Activated naive CD4-positive, alpha-beta T cell treated with anti-CD3 and anti-CD28 coated beads, Interleukin-2, amount 50 U/mL, for 72 hours (primary cell): ENCODE measurements at places on chromosomes 1 and 21.
A peak's percentile ranks its signal among the peaks of the same experiment; 100 is the strongest.

DNA sequence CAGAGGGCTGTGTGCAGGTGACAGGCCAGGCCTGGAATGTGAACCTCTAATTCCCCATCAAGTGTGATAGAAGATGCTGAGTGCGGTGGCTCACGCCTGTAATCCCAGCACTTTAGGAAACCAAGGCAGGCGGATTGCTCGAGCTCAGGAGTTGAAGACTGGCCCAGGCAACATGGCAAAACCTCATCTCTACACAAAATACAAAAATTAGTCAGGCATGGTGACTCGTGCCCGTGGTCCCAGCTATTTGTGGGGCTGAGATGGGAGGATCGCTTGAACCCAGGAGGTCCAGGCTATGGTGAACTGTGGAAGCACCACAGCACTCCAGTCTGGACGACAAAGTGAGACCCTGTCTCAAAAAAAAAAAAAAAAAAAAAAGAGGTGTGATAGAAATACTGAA lies 40.1 kb upstream of the PUM1 start:
- peak; percentile 3 for DNase-seq

GRCh38 chr1:160739098-160739511 lies at the start of gene SLAMF7:
Gene SLAMF7 (plus strand): TSS chr1:160739247. CDS start chr1:160739302, 55 bp downstream.
- DNase-seq: no peak

DNA sequence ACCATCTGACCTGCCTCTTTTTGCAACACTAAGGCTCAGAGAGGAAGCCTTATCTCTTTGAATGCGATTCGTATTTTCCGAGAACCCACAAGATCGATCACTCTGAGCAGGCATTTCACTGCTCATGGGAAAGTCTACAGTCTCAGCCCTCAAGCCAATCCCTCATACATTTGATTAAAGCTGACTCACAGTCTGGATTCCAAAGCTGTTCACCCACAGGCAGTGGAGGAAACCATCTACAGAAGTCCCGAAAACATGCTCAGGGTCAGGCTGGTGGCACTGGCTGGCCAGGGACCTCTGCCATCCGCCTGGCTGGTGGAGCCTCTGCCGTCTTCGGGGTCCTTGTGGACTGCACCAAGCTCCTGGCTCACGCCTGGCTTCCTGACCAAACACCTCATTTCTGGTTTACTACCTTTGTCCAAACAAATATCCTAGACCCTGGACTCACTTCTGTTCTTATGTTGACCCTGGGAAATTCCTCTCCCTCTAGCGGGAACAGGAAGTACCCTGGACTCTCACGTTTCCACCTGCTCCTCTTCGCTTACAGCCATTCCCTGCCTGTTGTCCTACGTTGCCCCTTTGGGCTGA lies 650.0 kb downstream of the SMYD3 start:
- DNase-seq: no peak

- DNase-seq: no peak
Observed at GRCh38 chr1:239250353-239251035, 135.9 kb upstream of the CHRM3 start.

DNA sequence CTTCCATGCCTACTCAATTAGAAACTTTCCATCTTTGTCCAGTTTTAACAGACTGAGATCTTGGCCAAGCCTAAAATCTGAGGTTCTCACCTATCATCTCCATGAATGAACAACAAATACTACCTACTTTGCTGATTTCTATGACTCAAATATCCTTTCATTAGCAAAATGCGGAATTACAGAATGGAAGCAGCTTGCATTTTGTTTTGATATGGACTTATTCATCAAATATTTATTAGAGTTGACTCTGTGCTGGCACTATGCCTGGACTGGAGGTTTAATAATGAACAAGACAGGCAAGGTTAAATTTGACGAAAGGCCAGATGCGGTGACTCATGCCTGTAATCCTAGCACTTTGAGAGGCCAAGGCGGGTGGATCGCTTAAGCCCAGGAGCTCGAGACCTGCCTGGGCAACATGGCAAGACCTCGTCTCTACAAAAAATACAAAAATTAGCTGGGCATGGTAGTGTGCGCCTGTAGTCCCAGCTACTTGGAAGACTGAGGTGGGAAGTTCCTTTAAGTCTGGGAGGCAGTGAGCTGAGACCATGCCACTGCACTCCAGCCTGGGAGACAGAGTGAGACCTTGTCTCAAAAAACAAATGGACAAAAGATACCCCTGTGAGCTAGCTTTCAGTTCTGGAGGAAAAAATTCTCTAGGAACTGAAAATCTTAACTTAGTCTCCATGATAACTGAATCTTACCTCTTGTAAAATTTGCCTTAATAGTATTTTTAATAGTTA lies 29.4 kb upstream of the SOD1 start:
- no peak for DNase-seq

- DNase-seq: no peak
Observed at GRCh38 chr1:232096751-232097150, 470.2 kb downstream of the DISC1 start.

DNA sequence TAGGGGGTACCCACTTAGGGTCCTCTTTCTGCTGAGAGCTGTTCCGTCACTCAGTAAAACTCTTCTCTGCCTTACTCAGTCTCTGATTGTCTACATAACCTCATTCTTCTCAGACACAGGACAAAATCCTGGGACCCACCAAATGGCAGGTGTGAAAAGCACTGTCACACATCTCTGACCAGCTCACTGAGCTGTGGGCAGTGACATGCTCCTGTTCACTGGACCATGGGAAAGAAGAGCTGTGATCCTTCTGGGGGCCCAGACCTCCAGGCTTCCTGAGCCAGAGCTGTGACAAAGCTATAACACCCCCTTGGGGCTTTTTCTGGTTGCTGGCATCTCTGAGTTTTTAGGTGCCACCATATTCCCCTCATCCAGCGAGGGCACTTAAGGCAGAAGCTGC lies 115.7 kb downstream of the NTPCR start:
- no peak for DNase-seq

DNA sequence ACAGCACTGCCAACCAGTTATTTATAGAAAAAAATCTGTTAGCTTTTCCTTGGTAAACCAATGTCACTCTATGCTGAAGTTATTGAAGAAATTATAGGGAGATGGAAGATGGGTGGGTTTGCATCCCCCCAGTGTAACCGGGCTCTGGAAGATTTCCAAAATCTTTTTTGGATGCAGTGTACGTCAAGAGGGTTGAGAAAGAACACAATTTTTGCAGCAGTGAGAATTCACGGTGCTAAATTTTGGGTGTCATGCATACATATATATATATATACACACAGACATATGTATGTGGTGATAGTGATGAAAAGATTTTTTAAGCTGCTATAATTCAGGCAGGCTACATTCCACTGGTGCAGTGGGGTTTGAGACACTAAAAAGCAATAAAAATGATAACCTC lies 91.4 kb upstream of the MAGI3 start:
- DNase-seq: no peak

GRCh38 chr1:3000671-3001470 lies 20.4 kb upstream of the ACTRT2 start:
- DNase-seq: no peak

- DNase-seq: no peak
Observed at GRCh38 chr1:241992734-241993133, 6.2 kb downstream of the MAP1LC3C start.

GRCh38 chr1:170537798-170538503 lies 6.0 kb downstream of the GORAB start:
- DNase-seq: no peak

- peak; percentile 91 for DNase-seq
Observed at GRCh38 chr1:25810341-25811299, 9.1 kb upstream of the MTFR1L start.

DNA sequence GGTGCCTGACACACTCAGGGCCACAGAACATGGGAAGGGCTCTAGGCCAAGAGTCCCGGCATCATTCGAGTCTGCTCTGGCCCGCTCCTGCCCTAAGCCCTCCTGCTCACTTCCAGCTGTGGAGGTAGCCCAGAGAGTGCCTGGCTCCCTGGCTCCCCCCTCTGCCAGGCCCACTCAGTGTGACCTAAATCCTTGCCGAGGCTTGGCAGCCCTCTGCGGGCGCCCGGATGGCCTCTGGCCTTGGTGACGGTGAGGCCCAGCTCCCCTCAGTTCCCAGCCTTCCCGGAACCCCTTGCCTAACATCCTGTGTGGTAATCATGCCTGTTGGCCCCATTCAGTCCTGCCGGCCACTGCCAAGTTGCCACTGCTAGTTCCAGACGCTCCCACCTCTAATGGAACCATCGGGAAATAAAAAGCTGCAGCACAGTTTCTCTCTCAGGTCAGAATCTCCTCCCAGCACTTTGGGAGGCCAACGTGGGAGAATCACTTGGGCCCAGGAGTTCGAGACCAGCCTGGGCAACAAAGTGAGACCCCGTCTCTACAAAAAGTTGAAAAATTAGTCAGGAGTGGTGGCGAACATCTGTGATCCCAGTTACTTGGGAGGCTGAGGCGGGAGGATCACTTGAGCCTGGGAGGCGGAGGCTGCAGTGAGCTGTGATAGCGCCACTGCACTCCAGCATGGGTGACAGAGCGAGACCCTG lies 1.2 kb upstream of the H6PD start:
- no peak for DNase-seq

DNA sequence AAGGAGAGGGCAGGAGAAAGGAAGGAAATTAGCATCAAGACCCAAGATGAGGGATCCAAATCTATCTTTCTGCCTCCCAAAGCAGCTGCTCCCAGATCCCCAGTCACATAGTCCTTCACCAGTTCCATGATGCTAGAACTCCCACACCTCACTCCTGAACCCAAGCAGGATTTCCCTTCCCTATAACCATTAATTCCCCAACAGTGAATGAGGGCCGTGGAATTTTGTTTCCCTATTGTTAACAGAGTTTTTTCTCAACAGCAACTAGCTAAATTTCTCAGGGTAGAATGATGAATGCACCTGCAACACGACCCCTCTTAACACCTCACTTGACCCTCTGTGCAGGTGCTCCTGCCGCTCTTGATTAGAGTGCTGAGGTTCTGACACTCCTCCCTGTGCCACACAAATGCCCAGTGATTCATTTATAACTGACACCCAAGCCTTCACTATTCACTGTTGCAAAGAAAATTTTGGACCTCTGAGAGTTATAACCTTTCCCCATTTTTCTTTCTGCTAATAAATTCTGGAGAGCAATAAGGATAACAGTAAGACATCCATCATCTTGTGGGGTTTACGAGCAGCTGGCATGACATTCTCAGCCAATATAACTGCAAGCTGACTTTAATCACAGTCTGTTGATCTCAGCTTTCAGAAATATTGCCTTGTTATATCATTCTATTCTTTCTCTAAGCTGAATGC lies 25.4 kb upstream of the NPL start:
- DNase-seq: no peak

- DNase-seq: no peak
Observed at GRCh38 chr1:27348861-27349783, 7.3 kb downstream of the SYTL1 start.

GRCh38 chr1:206709772-206710459 lies 25.2 kb downstream of the MAPKAPK2 start:
- DNase-seq: no peak

DNA sequence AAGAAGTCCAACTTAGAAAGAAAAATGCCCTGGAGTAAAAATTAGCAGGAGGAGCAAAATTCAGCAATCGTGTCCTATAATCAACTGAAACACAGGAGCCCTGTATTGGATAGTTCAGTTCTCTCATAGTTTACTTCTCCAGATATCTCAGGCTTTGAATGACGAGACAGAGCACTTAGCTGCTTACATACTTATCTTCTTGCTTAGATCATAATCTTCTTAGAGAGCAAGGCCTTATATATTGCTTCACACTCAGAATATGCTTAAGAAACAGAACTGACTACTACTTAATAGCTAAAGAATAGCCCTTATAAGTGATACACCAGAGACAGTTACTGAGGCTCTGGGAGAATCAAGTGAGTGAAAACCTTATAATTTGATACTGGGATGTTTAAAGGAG lies 38.9 kb downstream of the TOR3A start:
- no peak for DNase-seq

GRCh38 chr21:22083899-22084298 lies 1085.7 kb downstream of the NCAM2 start:
- DNase-seq: no peak

DNA sequence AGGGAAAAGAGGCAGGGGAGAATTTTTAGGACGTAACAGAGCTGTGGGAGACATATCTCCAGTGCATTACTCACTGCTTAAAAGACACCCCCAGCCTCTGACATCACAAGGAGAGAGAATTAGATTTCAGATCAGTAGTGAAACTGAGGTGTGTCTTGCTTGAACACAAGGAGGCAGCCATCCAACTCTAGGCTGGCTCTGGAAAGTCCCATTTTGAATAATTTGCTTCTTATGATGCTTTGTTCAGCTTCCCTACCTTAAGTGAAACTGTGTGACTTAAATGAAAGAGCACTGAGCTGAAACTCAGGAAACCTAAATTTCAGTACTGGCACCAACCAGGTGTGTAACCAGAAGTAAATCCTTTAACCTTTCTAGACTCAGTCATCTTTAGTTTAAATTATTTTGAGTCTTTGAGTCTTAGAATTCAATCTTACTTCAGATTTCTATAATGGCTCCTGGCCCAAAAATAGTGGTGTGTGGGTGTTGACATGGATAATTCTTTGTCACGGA lies 251.6 kb upstream of the SGIP1 start:
- DNase-seq: peak; percentile 55

DNA sequence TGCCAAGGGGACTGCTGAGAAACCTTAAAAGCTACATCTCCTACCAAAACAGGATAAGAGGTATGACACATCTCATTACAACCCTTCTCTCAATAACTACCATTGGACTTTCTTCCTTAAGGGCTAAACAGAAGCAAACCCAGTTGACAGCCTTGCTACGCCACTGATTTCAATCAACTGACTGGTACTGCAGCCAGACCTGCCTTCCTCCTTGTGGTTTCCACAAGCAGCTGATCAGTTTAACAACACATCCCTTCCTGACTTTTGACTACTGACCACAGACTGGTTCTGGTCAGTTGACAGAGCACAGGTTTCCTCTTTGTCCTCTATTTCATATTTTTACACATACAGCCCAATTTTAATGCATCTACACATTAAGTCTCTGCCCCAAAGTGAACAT lies 108.8 kb downstream of the ADAMTS1 start:
- no peak for DNase-seq

DNA sequence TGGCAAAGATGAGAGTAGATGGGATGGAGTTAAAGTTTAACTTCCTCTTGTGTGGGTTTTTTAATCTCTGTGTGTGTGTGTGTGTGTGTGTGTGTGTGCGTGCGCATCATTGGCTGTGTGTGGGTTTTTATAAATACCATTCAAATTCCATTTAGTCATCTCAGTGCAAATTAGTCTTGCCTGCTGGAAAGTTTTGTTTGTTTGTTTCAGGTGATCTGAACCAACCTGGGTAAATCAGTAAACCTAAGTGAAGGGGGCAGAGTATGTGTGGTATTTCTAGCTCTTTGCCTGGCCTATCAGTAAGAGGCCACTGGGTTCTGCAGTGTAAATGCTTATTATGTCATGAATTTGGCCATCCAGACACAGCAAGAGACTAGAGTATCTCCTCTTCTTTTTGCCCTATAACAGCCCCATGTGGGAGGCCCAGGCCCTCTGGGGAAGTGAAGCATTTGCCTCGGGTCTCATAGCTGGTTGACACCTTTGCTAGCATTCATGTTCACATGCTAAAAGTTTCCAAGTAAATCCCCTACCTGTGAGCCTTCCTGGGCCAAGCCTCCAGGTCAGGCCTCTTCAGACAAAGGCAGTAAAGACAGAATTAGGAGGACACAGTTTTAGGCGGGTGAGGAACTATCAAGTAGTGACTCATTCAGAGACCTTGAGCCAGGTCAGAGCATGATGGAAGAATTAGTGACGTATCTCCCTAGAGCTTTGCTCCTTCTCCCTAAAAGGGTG lies 14.7 kb downstream of the INTS3 start:
- no peak for DNase-seq
